ENCODE measurements at places on chromosomes 5 and 9.

GRCh38 chr5:150279330-150280020 lies 10.1 kb downstream of the CAMK2A start:
- DNase-seq = no peak

DNA sequence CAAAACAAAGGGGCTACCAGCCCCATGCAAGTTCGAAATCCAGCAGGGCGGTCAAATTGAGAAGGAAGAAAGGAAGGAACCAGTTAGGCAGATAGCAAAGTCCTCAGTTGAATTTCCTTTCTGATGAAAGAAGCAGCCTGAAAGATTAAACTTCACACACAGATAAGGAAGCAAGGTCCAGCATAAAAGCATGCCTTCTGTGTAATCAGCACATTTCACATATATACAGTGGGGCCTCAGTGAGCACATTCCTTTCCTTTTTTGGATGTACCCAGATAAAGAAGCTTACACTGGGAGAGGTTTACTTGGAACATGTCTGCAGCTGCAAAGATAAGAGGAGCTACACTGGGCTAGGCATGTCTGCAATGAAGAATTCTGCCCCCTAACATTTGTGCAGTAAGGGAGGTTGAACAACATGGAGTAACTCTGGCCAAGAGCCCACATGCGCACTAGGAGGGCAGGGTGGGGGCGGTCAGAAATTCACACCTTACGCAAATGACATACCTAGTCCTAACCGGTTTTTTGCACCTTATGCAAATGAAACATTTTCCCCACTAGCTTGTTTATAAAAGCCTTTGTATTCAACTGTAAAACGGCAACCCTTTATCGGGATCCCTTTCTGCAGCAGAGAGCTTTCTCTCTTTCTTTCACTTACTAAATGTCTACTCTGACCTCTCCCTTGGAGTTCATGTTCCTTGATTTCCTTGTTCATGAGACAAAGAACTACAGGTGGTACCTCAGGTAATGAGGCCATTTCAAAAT lies 149.7 kb upstream of the FBXL17 start:
- DNase-seq = peak; percentile 5

GRCh38 chr5:1484730-1485578 lies 38.8 kb downstream of the LPCAT1 start:
- no peak for DNase-seq

GRCh38 chr5:157494178-157494832 lies 34.3 kb downstream of the NIPAL4 start:
- no peak for DNase-seq

Measured in foreskin fibroblast (primary cell).